Right ventricle myocardium superior (tissue), 1 donor: ENCODE measurements at places on chromosomes 5 and 9.

GRCh38 chr5:170293273-170293672, 4.3 kb downstream of the LCP2 start:
- peak; percentile 74 for DNase-seq

DNA sequence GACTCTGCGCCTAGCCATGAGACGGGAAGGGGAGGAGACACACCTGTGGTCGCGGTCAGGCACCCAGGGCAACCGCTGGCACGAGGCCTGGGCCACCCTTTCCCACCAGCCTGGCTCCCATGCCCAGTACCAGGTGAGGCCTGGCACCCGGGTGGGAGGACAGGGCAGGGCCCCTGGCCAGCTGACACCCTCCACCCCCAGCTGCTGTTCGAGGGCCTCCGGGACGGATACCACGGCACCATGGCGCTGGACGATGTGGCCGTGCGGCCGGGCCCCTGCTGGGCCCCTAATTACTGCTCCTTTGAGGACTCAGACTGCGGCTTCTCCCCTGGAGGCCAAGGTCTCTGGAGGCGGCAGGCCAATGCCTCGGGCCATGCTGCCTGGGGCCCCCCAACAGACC, 5.0 kb downstream of the MAMDC4 start:
- DNase-seq = peak; percentile 41

DNA sequence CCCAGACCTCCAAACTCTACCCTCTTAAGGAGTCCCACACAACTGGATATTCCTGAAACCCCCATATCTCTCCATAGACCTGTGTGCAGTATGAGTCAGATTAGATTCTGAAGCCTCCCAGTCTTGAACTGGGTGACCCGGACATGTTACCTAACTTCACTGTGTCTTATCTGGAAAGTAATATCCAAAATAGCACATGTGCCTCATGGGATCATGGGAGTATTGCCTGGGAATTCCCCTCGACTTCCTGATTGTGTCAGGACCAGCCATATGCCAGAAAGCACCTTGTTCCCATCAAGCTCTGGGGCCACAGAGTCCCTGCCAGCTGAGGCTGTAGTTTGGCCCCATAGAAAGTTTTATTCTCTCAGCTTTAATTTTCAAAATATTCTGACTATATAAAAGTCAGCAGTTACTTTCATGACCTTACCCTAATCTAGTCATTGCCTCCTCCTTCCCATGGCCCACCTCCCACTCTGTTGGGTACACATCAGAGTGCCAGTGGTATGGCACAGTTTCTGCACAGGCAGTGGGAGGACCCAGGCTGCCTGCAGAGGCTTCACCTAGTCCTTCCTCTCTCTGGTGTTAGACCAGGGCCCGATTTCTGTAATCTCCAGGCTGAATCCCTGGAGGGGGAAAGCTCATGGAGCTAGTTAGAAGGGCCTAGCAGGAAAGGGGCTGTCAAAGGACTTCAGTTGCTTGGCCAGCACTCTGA, 19.5 kb upstream of the B4GALT1 start:
- DNase-seq = peak; percentile 54

DNA sequence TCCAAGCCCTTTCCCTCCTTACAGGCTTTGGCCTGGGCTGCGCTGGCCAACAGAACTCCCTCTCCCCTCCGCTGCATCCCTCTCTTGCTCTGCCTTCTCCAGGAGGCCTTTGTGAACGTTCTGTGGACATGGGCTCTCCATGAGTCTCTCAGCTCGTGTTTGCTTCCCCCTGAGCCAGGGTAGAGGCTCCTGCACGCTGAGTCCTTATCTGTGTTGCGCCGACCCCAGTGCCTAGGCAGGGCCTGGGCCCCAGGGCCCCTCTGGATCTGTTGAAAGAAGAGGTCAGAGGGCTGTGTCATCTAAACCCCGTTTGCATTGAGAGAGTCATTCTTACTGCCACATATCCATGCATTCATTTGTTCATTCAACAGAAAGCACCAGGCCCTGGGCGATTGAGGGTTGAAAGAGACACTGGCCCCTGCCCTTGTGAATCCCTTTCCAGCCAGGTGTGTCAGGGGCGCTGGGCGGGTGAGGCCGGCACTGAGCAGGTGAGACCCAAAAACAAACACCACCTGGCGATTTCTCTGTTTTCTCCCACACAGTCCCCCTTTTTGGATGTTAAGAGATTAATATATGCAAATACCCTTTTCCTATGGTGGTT, 111.2 kb upstream of the IER5L start:
- DNase-seq = no peak

DNA sequence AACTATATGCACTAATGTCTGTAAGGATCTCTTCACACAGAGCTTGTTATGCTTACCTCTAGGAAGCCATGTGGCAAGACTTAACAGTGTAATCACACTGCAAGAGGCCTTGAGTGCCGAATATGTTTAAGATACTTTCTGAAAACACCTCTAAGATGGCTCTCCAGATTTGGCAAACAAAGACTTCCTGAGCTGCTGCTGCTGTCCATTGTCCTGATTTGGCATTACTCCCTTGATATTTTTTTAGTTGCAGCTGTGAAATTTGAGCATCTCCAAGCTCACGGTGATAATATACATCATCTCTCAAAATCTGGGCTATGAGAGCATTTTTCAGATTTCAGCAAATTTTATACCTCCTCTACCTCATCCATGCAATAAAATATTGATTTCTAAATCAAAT, 384.5 kb upstream of the CDH6 start:
- no peak for DNase-seq

GRCh38 chr5:181236954-181237641, 6.6 kb downstream of the RACK1 start:
- DNase-seq = no peak

DNA sequence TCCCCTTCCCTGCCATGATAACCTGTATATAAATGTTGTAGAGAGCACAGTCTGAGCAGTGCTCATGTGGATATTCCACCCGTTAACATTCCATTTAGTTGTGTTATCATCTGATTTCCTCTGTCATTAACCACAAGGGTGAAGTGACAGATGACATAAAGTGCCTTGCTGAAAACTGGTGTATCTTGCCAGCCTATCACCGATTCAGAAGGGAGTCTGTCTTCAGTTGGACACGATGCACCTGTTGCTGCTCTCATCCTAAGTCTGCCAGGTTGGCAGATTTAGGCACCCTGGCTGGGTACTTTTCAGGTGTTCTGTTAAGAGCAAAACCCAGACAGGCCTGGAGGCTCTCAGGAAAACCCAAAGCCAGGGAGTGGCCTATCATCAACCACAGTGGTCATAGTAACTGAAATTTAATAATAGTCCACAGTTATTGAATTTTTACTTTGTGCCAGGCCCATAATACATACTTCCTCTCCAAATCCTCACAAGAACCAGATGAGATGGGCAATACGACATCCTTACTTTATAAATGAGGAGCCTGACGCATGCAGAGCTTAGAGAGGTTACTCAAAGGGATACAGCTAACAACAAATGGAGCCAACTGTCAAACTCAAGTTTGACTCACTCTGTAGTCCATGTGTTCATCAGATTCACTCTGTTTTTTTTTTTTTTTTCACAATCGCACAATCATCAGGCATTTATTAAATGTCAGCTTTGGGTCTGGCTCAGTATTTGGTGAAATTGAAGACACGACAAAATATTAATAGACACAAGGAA, 100.7 kb upstream of the SPRY4 start:
- no peak for DNase-seq

DNA sequence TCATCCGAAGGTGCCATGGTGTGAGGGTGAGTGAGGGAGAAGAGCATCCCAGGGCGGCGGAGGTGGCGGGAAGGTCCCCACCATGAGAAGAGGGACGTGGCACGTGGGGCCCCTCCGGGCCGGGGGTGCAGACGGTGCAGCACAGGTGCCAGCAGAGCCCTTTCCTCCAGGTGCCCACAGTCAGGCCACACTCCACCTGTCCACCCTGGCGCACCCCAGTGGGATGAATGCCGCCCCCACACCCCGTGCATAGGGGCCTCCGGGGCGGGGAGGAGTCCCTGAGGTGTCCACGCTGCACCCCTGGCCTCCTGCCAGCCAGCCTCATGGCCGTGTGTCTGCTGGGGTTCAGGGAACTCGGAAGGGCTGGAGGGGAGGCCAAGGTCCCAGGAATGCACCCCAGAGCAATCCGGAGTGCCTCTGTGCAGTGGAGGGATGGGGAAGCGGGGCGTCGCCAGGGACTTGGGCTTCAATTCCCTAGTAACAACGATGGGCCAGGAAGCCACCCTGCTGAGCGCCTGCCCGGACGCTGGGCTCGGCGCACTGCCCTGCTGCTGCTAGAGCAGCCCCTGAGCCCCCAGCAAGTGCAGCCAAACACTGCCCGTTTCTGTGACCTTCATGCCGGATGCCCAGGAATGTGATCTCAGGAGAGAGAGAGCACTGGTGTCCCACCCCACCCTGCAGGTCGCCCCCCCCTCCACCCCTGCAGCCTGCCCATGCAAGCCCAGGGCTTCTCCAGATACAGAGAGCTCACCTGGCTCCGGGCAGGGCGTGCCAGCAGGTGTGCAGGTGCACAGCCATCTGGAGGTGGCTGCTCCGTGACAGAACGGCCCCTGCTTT, 8.8 kb upstream of the NACC2 start:
- DNase-seq = no peak

DNA sequence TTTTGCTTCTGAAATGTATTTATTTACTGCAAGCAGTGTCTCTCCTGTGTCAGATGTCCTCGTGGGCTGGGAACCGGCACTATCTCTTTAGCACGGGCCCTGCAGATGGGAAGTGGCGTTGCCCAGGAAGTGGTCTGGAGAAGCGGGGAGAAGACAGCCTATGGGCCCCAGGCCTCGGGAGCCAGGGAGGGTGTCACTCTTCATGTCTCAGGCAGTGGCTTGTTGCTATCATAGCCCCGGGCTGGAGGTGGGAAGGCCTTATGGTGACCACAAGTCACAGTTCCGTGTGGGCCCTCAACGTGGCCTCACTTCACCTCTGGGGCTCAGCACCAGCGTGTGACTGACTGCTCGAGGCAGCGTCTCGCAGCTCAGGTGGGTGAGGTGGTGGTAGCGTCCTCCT, 41.4 kb downstream of the SYK start:
- peak; percentile 39 for DNase-seq

DNA sequence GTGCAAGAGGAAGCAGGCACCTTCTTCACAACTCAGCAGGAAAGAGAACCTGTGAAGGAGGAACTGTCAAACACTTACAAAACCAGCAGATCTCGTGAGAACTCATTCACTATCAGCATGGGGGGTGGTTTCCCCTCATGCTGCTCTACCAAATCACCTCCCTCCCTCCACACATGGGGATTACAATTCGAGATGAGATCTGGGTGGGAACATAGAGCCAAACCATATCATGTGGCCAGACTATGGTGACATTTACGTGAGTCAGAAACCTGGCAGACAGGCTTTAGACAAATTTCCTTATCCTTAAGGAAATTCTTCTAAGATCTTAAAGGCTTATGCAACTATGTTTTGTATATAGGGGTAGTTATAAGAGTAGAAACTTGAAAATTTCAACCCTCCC, 8.7 kb upstream of the AOPEP start:
- no peak for DNase-seq

GRCh38 chr5:132273631-132274030, 16.1 kb downstream of the PDLIM4 start:
- DNase-seq = no peak

DNA sequence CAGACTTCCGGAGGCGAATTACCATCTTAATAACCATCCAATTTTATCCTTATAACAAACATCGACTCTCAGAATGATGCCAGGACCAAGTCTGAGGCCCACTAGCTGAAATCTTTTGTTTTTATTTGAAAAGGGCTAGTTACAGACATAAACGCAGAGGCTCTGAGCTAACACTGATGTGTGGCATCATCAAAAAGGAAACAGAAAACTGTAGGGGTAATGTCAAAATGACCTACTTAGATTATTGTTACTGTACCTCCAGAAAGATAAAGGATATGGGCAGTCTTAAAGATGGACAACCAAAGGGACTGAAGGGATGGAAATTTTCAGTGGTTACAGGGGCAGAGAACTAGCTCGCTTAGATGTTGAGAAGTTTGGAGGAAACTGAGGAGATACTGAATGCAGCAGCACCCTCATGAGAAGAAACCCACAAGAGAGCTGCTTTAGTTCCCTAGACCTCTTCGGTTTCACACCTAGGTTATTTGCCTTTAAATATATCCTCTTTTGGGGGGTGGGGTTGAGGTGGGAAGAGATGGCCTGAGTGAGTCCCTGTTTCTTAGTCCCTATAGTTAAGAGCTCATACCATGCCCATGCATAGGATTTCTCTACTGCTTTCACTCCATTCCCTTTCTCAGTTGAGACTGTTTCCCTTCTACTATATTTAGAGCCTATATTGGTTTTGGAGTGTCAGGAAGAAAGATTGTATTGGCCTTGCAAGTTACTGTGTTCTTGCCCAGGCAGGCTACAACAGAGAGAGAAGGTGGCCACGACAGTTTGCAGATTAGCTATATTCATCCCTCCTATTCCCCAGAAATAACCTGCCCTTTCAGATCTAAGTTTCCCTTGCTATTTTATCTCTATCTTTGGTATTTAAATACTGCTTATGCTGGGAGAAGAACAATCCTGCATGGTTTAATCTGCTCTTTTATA, 320.4 kb upstream of the EFNA5 start:
- no peak for DNase-seq

GRCh38 chr5:51345106-51345505, 38.1 kb upstream of the ISL1 start:
- DNase-seq = no peak

GRCh38 chr9:134396258-134396742, 70.0 kb downstream of the RXRA start:
- DNase-seq = peak; percentile 73

GRCh38 chr9:86515221-86515620, 161.0 kb upstream of the TUT7 start:
- DNase-seq = no peak

- no peak for DNase-seq
These were observed 407.9 kb upstream of the CYLC2 start for GRCh38 chr9:102587281-102587680.

GRCh38 chr9:79477955-79478771, 93.6 kb upstream of the TLE4 start:
- DNase-seq = no peak

DNA sequence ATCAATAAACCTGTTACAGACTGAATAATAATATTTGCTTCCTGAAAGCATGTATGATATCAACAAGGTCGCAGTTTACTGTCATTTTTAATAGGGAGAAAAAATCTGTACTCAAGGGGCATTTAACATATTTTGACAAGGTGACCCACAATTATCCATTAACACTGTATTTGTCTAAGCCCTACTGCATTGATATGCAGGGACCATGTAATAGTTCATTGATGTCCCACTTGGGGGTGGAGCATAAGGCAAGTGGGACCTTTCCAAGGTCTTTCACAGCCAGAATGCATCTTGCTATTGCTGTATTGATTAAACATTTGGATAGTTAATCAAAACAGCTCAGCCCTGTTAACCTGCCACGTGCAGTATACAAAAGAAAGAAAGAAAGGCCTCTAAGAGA, 502.0 kb downstream of the NR2F1-AS1 start:
- DNase-seq = no peak
